ENCODE measurements at places on chromosomes 13 and 19. TPM values are rescaled to one million over a fixed set of nuclear protein-coding genes. Genes with fewer than 3 reads are reported as not detected.

ZIC2 gene
- total RNA-seq: not detected

DNM2 gene
- 76.6 TPM for total RNA-seq

CBY2 gene
- not detected for total RNA-seq

MIR17HG gene
- total RNA-seq: 7.1 TPM

CRLF1 gene
- 3.0 TPM for total RNA-seq

NBEA gene
- 24.2 TPM for total RNA-seq

CLEC4M gene
- not detected for total RNA-seq

CYP4F2 gene
- not detected for total RNA-seq

IL27RA gene
- total RNA-seq: 14.1 TPM

CEACAM7 gene
- not detected for total RNA-seq

CD79A gene
- under 0.01 TPM for total RNA-seq

SPIB gene
- total RNA-seq: not detected

CEACAM4 gene
- total RNA-seq: not detected

KCNJ14 gene
- 0.59 TPM for total RNA-seq

CYP2A7 gene
- total RNA-seq: not detected

MEGF8 gene
- total RNA-seq: 52.1 TPM

UCHL3 gene
- 54.6 TPM for total RNA-seq

PGLYRP1 gene
- total RNA-seq: not detected

PPM1N gene
- total RNA-seq: 0.46 TPM

DDA1 gene
- 27.3 TPM for total RNA-seq

ARHGAP33 gene
- total RNA-seq: 6.2 TPM

ADGRE3 gene
- total RNA-seq: not detected

Measured in smooth muscle cell of the umbilical artery (primary cell).